ENCODE measurements at places on chromosomes 5 and 9.

DNA sequence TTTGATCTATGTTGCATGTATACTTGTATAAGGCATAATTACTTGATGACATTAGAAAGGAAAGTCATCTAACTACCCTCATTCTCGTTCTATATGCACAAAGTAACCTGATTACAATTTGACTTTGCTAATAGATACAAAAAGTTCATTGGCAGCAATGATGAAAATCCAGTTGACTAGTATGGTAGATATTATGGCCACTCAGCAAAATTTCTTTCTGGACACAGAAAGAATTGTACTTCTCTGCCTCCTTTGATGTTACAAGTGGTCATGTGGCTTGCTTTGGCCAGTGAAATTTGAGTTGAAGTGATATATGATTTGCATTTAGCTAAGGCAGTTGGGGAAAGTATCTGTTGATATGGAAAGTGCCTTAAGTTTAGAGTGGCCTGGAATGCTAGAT, 723.7 kb upstream of the ARRDC3 start:
- no peak for DNase-seq

DNA sequence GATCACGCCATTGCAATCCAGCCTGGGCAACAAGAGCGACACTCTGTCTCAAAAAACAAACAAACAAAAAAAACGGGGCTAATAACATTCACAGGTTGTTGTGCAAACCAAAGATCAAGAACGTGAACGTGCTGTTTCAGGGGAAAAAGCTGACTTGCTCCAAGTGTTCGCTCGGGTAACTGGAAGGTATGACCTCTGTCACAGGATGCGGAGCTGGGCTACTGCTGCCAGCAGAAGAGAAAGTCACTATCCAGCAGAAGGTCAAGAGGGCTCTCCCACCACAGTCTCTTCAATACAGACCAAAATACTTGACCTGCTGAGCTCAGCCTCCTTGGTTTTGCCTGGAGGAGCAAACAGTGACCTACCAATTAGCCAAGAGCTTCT, 59.7 kb downstream of the ABCA1 start:
- no peak for DNase-seq

DNA sequence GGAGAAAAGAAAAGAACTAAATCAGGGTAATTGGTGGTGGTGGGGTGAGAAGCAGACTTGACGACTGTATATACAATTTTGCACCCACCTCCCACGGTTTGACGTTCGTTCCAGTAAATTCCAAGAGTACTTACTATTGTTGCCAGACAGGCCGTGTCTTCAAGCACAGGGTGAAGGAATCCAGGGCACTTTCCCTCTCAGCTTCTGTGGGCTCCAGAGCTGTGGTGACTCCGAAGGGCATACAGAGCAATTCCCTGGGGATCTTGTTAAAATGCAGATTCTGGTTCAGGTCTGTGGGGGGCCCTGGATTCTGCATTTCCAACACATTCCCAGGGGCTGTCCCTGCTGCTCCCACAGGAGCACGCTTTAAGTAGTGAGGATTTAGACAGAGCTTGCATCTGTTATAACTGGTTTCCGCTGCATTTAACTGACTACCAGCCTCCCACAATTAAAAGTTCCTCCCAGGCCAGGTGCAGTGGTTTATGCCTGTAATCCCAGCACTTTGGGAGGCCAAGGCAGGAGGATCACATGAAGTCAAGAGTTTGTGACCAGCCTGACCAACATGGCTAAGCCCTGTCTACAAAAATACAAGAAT, 49.3 kb upstream of the FANCC start:
- DNase-seq = no peak

- no peak for DNase-seq
These were observed 1.5 kb upstream of the NEUROG1 start for GRCh38 chr5:135537271-135537670.

DNA sequence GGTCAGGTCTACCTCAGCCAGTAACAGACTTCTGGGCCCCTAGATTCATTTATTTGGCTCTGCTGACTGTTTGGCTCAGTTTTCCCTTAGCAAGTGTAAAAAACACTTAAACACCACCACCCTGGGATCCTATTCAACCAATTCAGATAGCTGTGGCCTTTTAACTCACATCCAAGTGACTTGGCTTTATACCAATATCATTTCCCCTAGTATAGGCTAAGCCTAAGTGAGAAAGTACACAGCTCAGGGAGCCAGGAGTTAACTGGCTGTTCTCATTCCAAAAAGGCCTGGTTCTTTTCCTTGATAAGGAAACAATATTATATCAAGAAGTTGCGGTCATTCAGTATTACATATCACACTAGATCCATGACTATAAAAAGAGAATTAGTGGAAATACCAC, 163.5 kb downstream of the ARL15 start:
- DNase-seq = no peak

DNA sequence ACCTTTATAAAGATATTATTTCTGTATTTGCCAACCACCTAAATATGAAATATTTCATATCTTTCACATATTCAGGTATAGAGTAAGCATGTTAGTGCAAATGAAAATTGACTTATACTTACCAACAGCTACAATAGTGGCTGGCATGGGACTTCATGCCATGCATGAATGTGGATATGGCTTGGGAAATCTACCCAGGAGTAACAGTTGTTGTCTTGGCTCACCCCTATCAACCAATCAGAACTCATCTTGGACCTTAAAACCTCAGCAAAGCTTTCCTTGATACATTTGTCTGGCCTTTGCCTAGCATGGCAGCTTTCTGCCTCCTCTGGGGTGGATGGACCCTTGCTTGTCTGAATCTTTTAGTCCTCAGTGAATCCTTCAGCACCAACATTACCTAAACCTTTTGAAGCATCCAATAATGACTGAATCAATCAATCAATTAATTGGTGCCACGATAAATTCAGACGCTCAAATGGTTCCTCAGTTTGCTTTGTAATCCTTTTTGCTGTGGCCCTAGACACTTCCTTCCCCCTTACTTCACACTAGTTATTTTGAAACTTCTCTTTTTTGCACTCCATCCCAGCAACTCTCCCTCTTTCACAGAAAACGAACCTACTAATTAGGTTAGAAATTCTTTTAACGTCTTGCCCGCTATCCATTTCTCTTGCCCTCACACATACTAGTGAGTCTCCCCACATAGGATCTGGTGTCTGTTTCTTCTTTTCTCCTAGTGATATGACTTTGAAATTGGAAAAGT, 132.3 kb upstream of the ZNF608 start:
- no peak for DNase-seq

- DNase-seq = no peak
These were observed 74.0 kb upstream of the SLC30A5 start for GRCh38 chr5:69019668-69020375.

GRCh38 chr9:85524531-85524930, 217.2 kb downstream of the AGTPBP1 start:
- no peak for DNase-seq

GRCh38 chr5:143025376-143025775, 255.2 kb downstream of the ARHGAP26 start:
- DNase-seq = no peak

DNA sequence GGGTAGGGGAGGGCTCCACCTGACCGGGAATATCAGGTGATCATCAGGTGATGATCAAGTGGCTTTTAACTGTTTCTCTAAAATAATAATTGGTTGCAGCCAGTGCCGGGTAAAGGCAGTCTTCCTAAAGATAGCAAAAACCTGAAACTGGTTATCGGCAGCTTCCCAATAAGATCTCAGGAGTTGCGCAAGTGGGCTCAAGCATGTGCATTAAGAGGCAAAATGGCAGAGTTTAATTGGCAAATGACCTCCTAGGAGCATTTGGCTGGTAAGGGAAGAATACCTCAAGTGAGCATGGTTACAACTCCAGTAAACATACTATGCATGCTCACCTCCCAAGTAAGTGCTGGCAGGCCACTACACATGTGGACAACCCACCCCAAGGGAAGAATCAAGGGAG, 4.2 kb downstream of the C1QTNF3 start:
- no peak for DNase-seq

DNA sequence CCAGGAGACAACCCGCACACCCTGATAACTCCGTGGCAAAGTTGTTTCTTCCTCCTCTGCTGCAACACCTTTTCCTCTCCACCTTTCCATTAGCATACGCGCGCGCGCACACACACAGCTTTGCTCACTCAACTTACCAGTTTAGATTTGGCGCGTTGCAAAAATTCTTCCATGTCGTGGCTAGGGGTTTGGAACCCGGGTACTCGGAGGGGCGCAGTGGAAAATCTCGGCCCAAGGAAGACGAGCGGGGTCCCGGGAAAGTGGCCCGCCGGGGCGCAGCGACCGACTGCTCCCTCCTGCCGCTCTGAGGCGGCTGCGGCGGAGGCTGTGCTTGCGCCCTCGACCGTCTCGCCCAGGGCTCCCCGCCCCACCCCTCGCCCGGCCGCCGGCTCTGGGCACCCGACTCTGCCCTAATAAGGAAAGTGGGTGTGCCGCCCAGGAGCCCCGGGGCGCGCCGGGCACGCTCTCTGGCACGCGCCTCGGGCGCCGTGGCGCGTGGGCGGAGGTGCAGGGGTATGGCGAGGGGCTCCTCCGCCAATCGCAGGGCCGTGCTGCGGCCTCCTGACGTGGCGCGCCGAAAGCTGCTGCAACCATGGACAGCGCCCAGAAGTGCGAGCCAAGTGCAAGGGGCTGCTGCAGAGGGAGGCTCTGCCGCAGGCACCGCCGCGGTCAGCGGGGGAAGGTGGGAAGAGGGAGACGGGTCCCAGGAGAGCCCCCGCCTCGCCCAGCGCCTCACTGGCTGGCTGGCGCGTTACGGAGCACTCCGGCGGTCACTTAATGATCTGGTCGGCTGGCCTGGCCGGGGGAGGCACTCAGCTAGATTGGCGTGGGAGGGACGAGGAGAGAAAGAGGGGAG, at the start of gene PRUNE2:
Gene PRUNE2 (minus strand): TSS at position 324 of the 856 bp plus-strand sequence. CDS start 151 bp downstream, at position 173.
- no peak for DNase-seq

DNA sequence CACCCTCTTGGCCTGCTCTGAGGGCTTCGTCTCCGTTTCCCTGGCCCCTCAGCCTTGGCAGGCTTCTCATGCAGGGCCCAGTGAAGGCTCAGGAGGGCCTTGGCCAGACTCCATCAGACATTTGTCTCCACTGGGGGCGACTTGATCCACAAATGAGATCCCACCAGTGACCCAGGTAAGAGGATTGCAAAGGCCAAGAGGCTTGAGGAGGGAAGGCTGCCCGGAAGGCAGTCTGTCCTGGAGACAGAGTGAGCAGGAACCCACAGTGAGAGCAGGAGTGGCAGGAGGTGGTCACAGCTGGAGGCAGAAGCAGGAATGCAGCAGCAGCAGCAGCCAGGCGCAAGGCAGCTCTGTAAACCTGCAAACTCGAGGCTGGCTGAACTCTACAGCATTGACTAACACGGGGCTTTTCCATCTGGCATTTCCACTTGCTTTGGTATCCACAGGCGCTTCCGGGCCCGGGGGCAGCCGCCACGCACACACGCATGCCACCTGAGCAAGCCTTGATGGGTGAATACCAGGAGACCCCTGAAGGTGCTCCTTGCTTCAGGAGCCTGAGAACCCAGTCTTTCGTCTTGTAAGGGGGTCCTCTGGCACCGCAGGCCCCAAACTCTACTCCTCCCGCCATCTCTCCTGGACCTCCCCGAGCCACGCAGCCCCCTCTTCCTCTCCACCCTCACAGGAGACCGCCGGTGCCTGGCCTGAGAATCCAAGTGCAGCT, 14.7 kb downstream of the MGAT1 start:
- no peak for DNase-seq

All from activated CD8-positive, alpha-beta memory T cell treated with anti-CD3 and anti-CD28 coated beads for 1 hour (primary cell).